Inflammatory macrophage treated with lipopolysaccharide for 4 hours (primary cell): ENCODE measurements at places on chromosomes 2 and 18.

- DNase-seq: no peak
Observed at GRCh38 chr2:143877876-143878530, 641.9 kb downstream of the ZEB2 start.

DNA sequence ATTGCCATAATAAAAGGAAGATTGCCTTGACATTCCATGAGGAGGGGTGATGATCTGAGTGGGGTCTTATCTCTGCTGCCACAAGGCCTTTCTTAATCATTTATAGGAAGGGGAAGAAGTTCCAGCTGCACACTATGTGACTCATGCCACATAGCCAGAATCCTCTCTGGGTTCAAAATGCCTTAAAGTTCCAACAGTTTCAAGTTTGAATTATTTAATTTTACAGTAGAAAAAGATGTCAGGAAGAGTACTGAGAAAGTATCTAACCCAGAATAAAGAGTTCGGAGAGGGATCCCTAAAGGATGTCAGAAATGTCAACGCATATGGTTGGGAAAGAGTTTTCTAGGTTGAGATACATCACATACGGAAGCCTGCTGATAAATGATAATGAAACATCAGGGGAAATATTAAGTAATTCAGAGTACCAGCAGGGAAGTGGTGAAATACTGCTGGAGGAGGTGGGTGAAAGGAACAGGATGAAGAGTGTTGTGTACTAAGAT lies 999.9 kb downstream of the TSN start:
- no peak for DNase-seq

GRCh38 chr2:193935114-193935513 lies 1721.9 kb upstream of the SLC39A10 start:
- no peak for DNase-seq

GRCh38 chr2:17719562-17720371 lies 33.8 kb downstream of the SMC6 start:
- DNase-seq: peak; percentile 25

DNA sequence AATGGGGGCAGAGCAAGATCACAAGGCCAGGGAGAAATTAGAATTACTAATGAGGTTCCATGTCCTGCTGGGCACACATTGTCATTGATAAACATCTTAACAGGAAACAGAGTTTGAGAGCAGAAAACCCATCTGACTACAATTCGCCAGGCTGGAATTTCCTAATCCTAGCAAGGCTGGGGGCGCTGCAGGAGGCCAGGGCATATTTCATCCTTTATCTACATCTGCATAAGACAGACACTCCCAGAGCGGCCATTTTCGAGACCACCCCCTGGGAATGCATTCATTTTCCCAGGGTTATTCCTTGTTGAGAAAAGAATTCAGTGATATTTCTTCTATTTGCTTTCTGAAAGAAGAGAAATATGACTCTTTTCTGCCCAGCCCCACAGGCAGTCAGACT lies 152.7 kb downstream of the SUCLG1 start:
- DNase-seq: no peak

DNA sequence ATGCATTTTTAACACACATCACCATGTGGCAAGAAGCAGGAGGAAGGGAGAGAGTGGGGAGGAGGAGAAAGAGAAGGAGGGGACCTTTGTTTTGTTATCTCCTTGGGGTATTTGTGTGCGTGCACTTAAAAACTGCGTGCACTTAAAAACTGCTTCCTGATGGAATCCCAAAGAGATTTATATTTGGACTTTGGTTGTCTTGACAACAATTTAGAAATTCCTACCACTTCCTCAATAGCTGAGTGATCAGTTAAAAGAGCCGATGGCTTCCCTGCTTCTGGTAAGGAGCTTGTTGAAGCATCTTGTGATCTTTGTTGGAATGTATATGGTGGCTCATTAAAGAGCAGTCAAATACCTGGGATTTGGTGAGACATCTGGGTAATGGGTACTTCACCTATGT lies 4.5 kb downstream of the RAB31 start:
- peak; percentile 78 for DNase-seq

GRCh38 chr2:53177327-53177726 lies 590.3 kb upstream of the CHAC2 start:
- DNase-seq: no peak

- peak; percentile 30 for DNase-seq
Observed at GRCh38 chr18:49274188-49274714, 186.2 kb downstream of the DYM start.

- DNase-seq: no peak
Observed at GRCh38 chr2:35298493-35298892, 1057.1 kb upstream of the CRIM1 start.

- peak; percentile 38 for DNase-seq
Observed at GRCh38 chr18:23824669-23825068, 135.4 kb downstream of the LAMA3 start.

DNA sequence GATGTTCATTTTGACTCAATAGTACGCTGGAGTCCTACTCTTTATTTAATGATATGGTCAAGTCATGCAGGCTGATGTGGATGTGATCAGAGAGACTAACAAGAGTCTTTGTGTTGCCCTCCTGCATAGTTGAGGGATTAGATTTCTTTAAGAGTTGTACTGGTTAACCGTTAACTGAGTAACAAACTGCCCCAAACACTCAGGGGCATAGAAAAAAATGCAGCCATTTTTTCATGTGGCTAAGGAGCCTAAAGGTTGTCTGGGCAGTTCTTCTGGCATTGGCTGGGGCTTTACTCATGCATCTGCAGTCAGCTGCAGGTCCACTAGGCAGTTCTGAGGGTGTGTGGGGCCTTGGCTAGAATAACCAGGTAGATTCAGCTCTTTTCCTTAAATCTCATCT lies 32.5 kb downstream of the DOCK10 start:
- DNase-seq: no peak

GRCh38 chr18:63319383-63320122 lies at the start of gene BCL2:
BCL2 (minus strand) TSS chr18:63319769.
- DNase-seq: peak; percentile 47

GRCh38 chr18:70172225-70172624 lies 33.3 kb downstream of the RTTN start:
- DNase-seq: no peak
